Uterus (tissue), 4 donors: ENCODE measurements at places on chromosomes 11 and 22. TPM values are rescaled to one million over a fixed set of nuclear protein-coding genes. Genes with fewer than 3 reads are reported as not detected.

OR52A1 gene
- not detected for total RNA-seq

RBM4 gene
- 61.0 TPM for total RNA-seq

ZP1 gene
- total RNA-seq = not detected

CDKN1C gene
- total RNA-seq = 213 TPM

SLC22A12 gene
- total RNA-seq = not detected

PIH1D2 gene
- total RNA-seq = 2.7 TPM

APOBEC3G gene
- 25.4 TPM for total RNA-seq

OR10A2 gene
- not detected for total RNA-seq

SLN gene
- total RNA-seq = 2.0 TPM

E2F8 gene
- total RNA-seq = not detected

IGSF22 gene
- total RNA-seq = not detected

SELENOH gene
- 114 TPM for total RNA-seq

GP1BB gene
- total RNA-seq = 7.4 TPM

MEN1 gene
- 26.2 TPM for total RNA-seq

IL17REL gene
- 0.12 TPM for total RNA-seq

LRP4 gene
- 1.2 TPM for total RNA-seq

CEP126 gene
- 9.0 TPM for total RNA-seq

PICK1 gene
- total RNA-seq = 38.7 TPM

P2RX6 gene
- 1.2 TPM for total RNA-seq

PKDREJ gene
- total RNA-seq = not detected

ZPR1 gene
- 24.1 TPM for total RNA-seq

SMTNL1 gene
- not detected for total RNA-seq

PPFIBP2 gene
- total RNA-seq = 2.1 TPM

F2 gene
- 0.27 TPM for total RNA-seq

P2RY6 gene
- total RNA-seq = not detected

SYT13 gene
- not detected for total RNA-seq

ISX gene
- total RNA-seq = under 0.01 TPM

UBQLNL gene
- total RNA-seq = 1.0 TPM

C22orf15 gene
- total RNA-seq = 0.41 TPM

C11orf97 gene
- not detected for total RNA-seq

ANKK1 gene
- 1.0 TPM for total RNA-seq

OR8D1 gene
- total RNA-seq = not detected

GAL gene
- total RNA-seq = not detected

RAG1 gene
- total RNA-seq = 3.5 TPM

CHRDL2 gene
- total RNA-seq = 115 TPM

HORMAD2 gene
- total RNA-seq = not detected

MIAT gene
- total RNA-seq = 2.9 TPM

BET1L gene
- total RNA-seq = 57.8 TPM

TBX1 gene
- total RNA-seq = 1.5 TPM

CDON gene
- 261 TPM for total RNA-seq

ART1 gene
- not detected for total RNA-seq
